Neural crest cell (in vitro differentiated cells): ENCODE measurements at places on chromosomes 3 and 15. TPM values are rescaled to one million over a fixed set of nuclear protein-coding genes. Genes with fewer than 3 reads are reported as not detected.

GRCh38 chr3:99776516-99777209 lies 41.0 kb upstream of the CMSS1 start:
- DNase-seq: no peak

DNA sequence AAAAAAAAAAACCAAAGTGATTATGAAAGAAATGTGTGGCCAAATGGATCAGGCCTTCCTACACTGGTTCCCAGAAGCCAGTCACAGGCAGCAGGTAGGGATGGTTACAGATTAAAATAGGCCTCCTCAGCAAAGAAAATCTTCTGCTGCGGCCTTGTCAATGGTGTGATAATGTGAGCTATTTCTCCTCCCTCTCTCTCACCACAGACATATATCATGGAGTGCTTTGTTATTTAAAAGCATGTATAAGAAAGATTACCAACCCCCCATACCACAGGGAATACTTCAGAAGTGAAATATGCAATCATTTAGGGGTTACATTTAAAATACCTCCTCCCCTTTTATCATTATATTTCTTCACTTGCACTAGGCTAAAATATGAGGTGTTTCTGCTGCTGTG lies 32.2 kb upstream of the LRTM1 start:
- no peak for DNase-seq

DNA sequence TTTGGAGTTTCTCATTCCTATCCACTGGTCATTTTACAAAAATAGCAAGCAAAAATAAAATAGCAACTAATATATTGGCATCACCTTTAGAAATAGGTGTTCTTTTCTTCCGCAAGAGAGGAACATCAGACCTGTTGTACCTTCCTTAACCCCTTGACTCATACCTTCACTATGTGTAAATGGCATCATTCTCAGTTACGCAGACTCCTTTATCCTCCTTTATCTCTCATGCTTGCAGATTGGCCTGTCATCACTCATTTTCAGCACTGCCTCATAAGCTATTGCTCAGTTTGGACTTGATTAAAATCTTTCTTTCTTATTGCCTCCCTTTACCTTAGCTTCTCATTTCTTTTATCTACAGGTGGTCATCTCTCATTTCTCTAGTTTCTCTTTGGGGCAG lies 21.4 kb downstream of the ARHGEF26 start:
- DNase-seq: no peak

- no peak for DNase-seq
These were observed 917.7 kb downstream of the IGSF11 start for GRCh38 chr3:118116991-118117390.

DNA sequence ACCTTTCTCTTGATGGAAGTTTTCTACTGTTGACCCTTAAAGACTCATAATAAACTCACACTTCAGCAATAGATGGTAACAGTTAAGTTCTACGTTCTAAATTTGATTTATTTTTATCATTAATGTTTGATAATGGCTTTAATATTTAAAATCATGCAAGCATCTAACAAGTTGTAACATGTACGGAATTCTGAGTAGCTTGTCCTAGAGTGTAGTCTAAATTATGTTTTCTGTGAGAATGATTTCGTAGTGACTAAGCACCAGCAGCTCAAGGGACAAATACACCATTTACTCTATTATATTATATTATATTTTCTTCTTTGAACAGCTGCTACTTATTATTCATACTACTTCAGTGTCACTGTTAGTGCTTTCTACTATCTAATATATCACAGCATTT lies 345.6 kb downstream of the NLGN1 start:
- DNase-seq: no peak

- no peak for DNase-seq
These were observed 303.5 kb upstream of the TPM1 start for GRCh38 chr15:62739082-62739481.

DNA sequence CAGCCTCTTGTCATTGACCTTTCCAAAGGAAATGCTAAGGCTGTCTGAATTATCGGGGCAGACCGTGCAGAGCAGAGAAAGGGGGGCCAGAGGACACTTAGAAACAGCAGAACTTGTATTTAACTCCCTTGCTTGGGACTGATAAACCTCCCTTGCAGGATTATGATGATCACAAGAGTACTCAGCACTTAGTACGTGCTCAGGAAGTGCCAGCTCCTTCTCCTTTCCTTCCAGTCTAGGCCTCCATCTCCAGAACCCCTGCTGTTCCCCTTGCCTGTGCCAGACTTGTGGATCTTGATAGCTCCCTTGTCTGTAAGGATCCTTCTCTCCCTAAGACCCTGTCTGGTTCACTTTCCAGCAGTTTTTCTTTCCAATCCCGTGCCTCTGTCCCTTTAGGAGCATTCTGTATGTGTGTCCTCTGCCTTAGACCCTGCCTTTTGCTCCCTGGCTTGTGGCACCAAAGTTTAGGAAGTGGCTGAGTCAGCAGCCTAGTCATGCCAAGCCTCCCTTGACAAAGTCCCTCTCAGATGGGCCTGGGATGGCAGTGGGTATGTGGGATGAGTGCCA lies 747 bp downstream of the SORD start:
- no peak for DNase-seq

The LXN gene
- 8.0 and 8.2 TPM in 2 replicates for total RNA-seq

The CACNA2D3 gene
- 0.34 and 0.82 TPM in 2 replicates for total RNA-seq

The UBA5 gene
- total RNA-seq: 49.5 and 50.1 TPM in 2 replicates

The GOLGA8G gene
- total RNA-seq: not detected in 2 replicates
